ENCODE measurements at places on chromosomes 7 and 10. TPM values are rescaled to one million over a fixed set of nuclear protein-coding genes. Genes with fewer than 3 reads are reported as not detected.

GRCh38 chr10:90813594-90814365 is 44.1 kb downstream of the HTR7 start:
- H3K4me1 ChIP-seq: no peaks in the 10 kb centered on the region
- no peak overlapping the region for H3K4me3 ChIP-seq
- no peak for DNase-seq
- H3K27ac ChIP-seq: no peak overlapping the region
- peaks cover 11% of the 10 kb centered on the region for H3K27me3 ChIP-seq

- no peak overlapping the region for H3K4me3 ChIP-seq
- H3K27me3 ChIP-seq: peaks cover 3% of the 10 kb centered on the region
- no peak overlapping the region for H3K27ac ChIP-seq
- DNase-seq: no peak
- peaks cover 4% of the 10 kb centered on the region for H3K4me1 ChIP-seq
- no peaks in the 10 kb centered on the region for H3K36me3 ChIP-seq
Observed at GRCh38 chr7:37832194-37832593, 16.2 kb upstream of the NME8 start.

PKD2L1 gene
- not detected for total RNA-seq

DNA sequence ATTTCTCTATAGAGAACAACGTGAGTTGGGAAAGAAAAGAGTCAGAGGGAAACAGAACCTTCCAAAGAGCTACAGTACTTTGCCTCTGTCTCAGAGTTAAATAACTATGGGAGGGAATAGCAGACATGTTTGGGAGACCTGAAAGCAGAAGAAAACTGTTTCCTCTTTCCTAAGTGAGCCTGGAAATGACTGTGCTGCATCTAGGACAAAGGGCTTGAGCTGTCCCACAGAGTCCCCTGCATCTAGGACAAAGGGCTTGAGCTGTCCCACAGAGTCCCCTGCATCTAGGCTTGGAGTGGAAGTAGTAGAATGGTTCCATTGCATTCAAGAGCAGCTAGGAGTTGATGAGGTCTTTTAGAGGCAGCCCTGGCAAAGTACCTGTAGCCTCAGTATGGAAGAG is 149.7 kb downstream of the DKK1 start:
- no peak overlapping the region for H3K27ac ChIP-seq
- no peak for DNase-seq
- H3K36me3 ChIP-seq: no peaks in the 10 kb centered on the region
- H3K4me1 ChIP-seq: no peaks in the 10 kb centered on the region

- H3K4me3 ChIP-seq: no peak overlapping the region
- DNase-seq: no peak
- peaks cover 66% of the 10 kb centered on the region for H3K27me3 ChIP-seq
- H3K36me3 ChIP-seq: no peaks in the 10 kb centered on the region
Observed at GRCh38 chr10:97024168-97025073, 161.3 kb downstream of the SLIT1 start.

DNA sequence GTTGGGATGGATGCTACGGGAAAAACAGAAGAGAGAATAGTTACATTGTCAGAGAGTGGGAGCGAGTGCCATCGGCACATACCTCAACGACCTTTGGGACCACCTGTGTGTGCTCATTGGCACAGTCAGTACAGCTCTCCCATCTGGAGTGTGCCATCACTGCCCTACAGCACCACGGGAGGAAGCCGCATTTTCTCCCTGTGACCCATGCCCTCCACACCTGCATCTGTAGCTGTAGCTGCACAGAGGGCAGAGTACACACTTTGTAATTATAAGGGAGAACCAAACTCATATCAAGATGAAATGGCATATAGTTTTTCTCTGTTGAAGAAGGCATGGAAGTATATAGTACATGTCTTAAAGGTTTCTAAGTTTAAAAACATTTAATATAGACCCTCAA is 207.4 kb downstream of the LHFPL3 start:
- no peak for DNase-seq
- H3K27ac ChIP-seq: no peak overlapping the region
- no peaks in the 10 kb centered on the region for H3K36me3 ChIP-seq
- no peak overlapping the region for H3K4me3 ChIP-seq

DNA sequence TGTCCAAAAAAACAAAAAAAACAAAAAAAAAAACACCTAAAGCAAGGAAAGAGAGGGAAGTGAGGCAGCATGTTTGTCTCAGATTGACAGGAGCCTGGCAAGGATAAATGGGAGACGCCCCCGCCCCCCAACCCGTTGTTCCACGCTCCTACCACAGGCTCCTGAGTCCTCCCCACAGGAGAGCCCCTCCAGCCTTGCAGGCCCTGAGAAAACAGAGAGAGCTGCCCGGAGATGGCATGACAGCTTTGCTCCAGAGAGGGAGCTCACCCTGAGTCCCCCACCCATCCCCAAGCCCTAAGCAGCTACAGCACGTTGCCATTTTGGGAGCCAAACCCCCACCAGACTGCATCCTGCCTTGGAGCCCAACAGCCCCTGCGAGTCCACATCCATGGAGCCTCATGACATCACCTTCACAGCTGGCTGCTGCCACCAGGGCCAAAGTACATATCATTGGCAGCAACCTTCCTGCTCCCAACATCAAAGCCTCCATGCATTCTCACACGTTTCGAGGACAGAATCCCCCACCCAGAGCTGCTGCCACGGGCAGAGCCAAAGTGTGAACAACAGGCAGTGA is 1283.3 kb downstream of the TYW1 start:
- H3K27ac ChIP-seq: no peak overlapping the region
- no peaks in the 10 kb centered on the region for H3K4me1 ChIP-seq
- H3K4me3 ChIP-seq: no peak overlapping the region

GRCh38 chr7:100556541-100556940 is 17.2 kb downstream of the SAP25 start:
- peaks cover 4% of the 10 kb centered on the region for H3K4me1 ChIP-seq
- no peak for DNase-seq
- no peaks in the 10 kb centered on the region for H3K27me3 ChIP-seq

LUC7L2 gene
- total RNA-seq: 107 TPM

- no peak overlapping the region for H3K4me3 ChIP-seq
- no peaks in the 10 kb centered on the region for H3K36me3 ChIP-seq
- H3K27me3 ChIP-seq: peaks cover 27% of the 10 kb centered on the region
- DNase-seq: no peak
- H3K27ac ChIP-seq: no peak overlapping the region
- peaks cover 10% of the 10 kb centered on the region for H3K4me1 ChIP-seq
Observed at GRCh38 chr10:123769647-123770046, 103.5 kb downstream of the GPR26 start.

GRCh38 chr7:139523968-139524815 is 707 bp downstream of the CLEC2L start:
- no peak for DNase-seq
- H3K4me1 ChIP-seq: peaks cover 7% of the 10 kb centered on the region
- peaks cover 3% of the 10 kb centered on the region for H3K36me3 ChIP-seq
- H3K27me3 ChIP-seq: peaks cover 55% of the 10 kb centered on the region
- H3K27ac ChIP-seq: no peak overlapping the region
- peak overlapping the region; percentile 34 for H3K4me3 ChIP-seq

DNA sequence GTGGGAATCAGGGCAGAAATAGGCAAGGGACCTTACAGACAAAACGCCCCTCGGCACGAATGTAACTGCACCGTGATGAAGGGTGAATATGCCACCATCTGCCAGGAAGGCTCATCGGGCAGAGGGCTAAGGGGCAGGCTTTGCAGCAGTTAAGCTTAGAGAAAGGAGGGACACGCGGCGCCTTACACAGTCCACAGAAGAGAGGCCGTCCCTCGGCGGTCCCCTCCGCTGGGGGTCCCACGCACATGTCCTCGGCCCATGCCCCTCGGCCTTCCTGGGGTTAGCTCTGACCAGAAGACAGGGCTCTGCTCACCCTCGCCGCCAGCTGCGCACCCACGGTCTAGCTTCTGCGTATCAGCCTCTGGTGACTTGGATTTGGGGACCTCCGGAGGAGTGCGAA is 141.1 kb downstream of the DYNC2I1 start:
- H3K4me3 ChIP-seq: no peak overlapping the region
- no peak for DNase-seq
- H3K4me1 ChIP-seq: peaks cover 5% of the 10 kb centered on the region
- no peak overlapping the region for H3K27ac ChIP-seq

DNA sequence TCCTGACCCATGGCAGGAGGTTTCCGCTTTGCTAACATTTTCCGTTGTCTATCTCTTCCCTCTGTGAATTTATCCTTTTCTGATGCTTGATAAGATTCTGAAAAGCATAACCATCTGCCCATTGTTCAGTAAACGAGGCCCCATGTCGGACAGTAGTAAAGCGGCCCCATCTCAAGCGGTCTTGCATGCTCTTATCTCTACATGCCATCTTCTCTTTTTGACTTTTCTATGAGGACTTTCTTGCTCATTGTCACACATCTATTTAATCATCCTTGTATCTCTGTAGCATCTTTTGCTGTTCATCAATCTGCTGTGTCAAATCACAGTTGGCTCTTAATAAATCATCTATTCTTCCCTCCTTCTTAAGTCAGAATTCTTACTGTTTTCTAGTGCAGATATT is 37.6 kb downstream of the ZNF248 start:
- DNase-seq: no peak
- H3K4me1 ChIP-seq: no peaks in the 10 kb centered on the region
- H3K27me3 ChIP-seq: no peaks in the 10 kb centered on the region
- H3K36me3 ChIP-seq: peaks cover 27% of the 10 kb centered on the region
- H3K27ac ChIP-seq: no peak overlapping the region
- no peak overlapping the region for H3K4me3 ChIP-seq

- H3K36me3 ChIP-seq: no peaks in the 10 kb centered on the region
- H3K27me3 ChIP-seq: peaks cover 13% of the 10 kb centered on the region
- H3K4me1 ChIP-seq: no peaks in the 10 kb centered on the region
- no peak overlapping the region for H3K27ac ChIP-seq
- no peak overlapping the region for H3K4me3 ChIP-seq
- no peak for DNase-seq
Observed at GRCh38 chr10:86211691-86212390, 154.8 kb downstream of the GRID1 start.

DNA sequence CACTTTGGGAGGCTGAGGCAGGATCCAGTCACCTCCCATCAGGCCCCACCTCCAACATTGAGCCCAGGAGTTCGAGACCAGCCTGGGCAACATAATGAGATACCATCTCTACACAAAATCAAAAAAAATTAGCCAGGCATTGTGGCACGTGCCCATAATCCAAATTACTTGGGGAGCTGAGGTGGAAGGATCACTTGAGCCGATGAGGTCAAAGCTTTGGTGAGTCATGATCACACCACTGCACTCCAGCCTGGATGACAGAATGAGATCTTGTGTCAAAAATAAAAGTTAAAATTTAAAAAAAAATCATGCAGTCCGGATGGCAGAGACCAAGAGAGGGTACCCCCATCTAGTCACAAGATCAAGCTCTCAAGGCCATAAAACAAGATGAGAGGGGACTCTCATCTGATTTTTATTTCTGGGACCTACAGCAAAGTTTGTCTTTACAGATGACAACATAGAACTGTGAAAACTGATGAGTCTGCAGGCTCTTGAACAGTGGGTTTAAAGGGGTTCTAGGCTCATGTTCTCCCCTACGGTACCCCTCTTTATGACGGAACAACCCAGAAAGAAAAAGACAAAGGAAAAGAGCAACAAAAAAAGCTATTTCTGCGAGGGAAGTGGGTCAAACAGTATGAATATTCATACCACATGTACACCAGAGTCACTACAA is 28.9 kb upstream of the CREB3L2 start:
- H3K27ac ChIP-seq: no peak overlapping the region
- no peak overlapping the region for H3K4me3 ChIP-seq
- H3K27me3 ChIP-seq: no peaks in the 10 kb centered on the region
- no peaks in the 10 kb centered on the region for H3K4me1 ChIP-seq
- DNase-seq: no peak
- peaks cover 11% of the 10 kb centered on the region for H3K36me3 ChIP-seq

DNA sequence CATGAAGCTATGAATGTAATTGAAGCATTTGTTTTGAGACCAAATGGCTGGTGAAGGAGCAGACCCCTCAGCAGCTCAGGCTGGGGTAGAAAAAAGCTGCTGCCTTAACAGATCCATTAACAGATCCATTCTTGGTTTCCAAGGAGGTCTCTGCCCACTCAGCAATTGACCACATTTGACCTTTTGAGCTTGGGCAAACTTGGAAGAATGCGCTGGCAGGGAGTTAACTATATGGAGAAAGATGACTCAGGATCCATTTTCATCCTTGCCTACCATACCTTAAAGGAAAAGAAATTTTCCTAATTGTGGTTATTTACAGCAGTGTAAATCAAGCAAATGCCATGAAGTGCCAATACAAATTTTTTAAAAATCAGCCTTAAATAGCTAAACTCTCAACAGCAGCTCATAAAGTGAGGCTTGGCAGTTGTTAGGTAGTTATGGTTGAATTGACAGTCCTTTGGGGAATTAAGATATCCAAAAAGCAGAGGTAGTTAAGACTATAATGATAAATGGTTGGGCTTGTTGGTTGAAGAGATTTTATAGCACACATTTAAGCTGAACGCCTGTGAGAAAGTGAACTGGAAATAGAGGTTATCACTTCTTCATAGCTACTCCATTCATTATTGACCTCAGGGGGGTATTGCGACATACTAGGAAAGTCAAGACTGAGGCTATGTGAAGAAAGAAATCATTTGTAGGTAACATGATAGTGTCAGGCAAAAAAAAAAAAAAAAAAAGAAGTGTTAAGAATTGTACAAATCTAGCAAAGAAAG is 83.9 kb downstream of the MKX start:
- H3K36me3 ChIP-seq: no peaks in the 10 kb centered on the region
- H3K27ac ChIP-seq: no peak overlapping the region
- no peak for DNase-seq
- H3K4me1 ChIP-seq: peaks cover 11% of the 10 kb centered on the region
- no peak overlapping the region for H3K4me3 ChIP-seq

ADAM22 gene
- total RNA-seq: 12.1 TPM

NUTM2E gene
- 1.6 TPM for total RNA-seq

DNA sequence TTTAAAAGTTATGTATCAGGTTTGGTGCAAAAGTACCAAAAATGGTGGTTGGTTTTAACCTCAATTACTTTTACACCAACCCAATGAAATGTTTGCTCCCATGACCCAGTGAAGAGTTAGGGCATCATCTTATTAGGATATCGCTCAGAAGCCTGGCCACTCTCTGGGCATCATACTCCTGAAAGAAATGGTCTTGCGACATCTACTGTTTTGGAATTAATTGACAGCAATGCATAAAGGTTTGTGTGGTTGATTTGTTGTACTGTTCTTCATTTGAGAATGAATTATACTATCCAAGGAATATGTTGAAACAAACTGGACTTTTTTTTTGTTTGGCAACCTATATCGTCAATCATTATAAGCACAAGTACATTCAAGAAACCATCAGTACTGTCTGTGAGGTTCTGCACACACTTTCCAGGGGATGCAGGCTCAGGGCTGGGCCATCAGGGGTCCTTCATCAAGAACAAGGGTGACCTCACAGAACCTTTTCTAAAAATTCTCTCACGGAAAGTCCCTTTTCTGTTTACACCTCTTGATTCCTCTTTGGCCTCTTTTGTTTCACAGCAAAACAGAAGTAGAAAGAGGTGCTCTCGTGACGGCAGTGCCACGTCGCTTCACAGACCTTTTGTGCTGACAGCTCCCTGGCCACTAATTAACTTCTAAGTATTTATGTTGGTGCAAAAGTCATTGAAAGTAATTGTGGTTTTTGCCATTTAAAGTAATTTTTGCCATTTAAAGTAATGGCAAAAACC is 117.2 kb upstream of the KLF6 start:
- no peak for DNase-seq
- H3K4me3 ChIP-seq: no peak overlapping the region
- no peak overlapping the region for H3K27ac ChIP-seq
- no peaks in the 10 kb centered on the region for H3K27me3 ChIP-seq
- H3K4me1 ChIP-seq: peaks cover 10% of the 10 kb centered on the region
